ENCODE measurements at places on chromosomes 7 and 10. TPM values are rescaled to one million over a fixed set of nuclear protein-coding genes. Genes with fewer than 3 reads are reported as not detected.

GRCh38 chr7:117312593-117313580 lies 10.0 kb downstream of the WNT2 start:
- DNase-seq: no peak

DNA sequence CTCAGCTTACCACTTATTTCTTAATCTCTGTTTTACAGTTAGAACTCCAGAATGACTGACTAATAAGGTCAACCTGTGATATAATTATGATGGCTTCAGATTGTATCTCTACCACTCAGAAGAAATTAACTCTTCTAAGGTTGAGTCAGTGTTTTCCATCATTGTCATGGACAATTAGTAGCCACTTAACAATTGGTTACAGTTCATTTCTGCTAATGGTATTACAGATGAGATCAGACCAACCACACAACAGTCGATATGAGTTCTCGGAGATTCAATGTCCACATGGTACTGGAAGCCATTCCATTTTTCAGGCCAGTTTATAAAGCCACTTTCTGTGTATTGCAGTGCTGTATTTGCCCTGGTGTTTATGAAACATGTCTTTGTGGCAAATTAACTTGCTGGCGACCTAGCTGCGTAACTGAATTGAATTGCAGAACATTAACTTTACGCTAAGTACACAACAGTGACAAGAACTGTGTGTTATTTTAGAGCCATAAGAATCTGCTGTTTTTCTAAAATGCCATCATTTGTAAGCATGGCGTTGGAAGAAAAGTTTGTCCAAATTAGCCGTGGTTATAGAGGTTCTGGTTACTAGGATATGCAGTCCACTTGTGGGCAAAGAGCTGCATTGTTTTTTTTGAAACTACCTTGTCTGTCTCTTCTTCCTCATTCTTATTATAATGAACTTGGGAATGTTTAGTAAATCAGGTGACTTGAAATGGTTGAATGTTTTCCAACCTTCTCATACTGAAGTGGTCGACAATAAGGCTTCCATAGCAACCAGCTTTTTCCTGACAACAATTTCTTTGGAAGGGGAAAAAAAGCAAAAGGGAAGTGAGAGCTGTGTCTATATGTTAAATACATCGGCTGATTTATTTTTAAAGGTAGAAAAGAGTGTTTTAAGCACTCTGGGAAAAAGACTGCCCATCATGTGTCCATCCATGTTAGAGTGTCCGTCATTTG lies 76.4 kb downstream of the CELF2 start:
- no peak for DNase-seq

DNA sequence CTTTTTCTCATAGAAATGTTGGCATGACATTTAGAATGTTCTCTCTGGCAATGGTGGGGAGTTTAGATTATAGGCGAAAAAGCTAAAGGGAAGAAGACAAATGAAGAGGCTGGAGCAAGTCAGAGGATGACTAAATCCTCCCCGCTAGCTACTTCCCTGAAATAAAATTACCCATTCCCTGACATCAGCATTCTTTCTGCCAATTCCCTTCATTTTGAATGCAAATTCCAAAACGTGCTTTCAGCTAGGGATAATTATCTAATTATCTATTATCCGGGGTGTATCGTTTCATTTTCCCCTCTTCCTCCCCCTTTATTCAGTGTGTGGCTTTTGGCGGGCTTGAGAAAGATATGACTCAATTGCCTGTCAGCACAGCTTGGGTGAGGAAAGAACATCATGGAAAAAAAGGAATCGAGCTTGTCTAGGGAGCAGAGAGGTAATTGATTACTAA lies 672.3 kb downstream of the TNS3 start:
- no peak for DNase-seq

DNA sequence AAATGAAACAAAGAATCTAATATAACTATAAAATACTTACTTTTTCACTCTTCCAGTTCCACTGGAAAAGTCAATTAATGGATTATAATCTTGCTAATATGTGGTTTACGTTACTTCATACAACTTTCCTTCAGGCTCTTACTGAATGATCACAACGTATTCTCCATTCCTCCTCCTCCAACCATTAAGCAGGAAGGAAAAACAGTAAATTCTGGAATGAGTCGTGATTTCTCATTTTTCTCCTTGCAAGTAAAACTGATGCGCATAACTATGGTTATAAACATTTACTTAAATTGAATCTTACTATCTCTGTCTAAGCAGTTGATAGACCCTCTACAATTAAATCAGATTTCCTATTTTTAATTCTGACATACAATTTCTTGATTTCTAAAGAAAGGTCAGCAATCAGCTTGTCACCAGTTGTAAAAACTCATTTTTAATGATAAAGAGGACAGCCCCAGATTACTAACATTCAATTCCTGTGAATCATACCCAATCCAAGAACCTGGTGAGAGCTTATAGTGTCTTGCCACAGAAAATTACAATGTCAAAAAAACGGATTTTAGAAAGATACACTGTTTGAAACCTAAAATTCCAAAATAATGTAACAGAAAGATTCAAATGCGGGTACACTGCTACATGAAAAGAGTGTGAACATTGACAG lies 64.3 kb downstream of the EZH2 start:
- DNase-seq: no peak

GRCh38 chr10:43945094-43945730 lies 296.5 kb upstream of the ZNF32 start:
- DNase-seq: peak; percentile 46

DNA sequence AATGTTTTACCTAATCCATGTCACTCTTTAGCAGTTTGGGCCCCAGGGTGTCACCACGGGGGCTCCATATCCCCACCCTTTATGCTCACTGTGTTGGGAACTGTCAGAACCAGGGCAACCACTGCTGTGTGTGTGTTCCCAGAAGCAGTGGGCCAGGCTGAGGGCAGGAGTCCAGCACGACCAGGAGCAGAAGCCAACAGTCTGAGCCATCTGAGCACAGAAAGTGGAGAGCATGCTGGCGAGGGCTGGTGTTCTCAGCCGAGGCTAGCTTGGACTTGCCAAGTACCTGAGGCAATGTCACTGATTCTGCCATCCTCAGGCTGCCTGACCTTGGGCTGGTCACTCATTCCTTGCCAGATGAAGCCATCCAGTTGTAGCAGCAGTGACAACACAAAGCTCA lies 285.0 kb downstream of the BMPER start:
- DNase-seq: peak; percentile 25

- DNase-seq: no peak
Observed at GRCh38 chr7:134514663-134515062, 12.7 kb upstream of the AKR1B10 start.

GRCh38 chr7:93720106-93720505 lies 145.6 kb upstream of the CALCR start:
- DNase-seq: no peak

DNA sequence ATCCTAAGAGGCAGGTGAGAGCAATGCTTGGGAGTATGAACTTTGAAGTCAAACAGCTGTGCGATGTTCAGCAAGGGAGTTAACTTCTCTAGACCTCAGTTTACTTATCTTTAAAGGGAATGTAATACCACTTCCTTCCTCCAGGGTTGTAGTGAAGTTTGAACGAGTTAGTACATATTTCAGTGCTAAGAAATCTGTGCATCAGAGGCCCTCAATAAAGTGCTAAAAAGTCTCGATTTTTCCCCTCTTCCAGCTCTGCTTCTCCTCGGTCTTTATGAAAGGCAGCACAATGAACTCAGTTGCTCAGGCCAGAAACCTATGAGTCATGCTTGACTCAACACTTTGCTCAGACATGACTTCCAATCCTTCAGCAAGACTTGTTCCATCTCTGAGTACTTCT lies 418.9 kb downstream of the MDFIC start:
- no peak for DNase-seq

DNA sequence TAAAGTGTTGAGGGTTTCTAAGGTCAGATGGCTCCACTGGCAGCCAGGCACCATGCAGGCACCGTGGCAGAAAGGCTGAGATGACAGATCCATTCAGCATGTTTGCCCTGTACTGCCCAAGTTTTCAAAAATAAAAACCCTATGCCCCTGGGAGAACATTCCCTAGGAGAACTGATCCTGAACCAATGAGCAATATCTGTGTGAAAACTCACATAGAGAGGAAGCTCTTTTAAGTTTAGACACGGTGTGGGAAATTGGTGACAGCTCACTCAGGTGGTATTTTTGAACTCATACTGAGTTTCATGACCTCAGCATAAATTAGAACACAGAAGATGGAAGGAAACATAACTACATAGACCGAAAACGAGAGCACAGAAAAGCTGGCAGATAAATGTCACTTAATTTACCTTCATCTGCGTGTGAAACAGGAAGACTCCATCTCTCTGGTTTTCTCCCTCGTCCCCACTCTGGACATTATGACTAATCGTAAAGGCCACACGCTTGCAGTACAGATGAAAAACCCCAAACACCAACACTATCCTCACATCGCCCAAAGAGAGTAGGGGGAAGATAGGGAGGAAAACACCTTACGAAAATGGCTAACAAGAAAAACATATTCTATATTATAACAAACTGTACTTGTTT lies 127.8 kb downstream of the ICA1 start:
- DNase-seq: no peak

DNA sequence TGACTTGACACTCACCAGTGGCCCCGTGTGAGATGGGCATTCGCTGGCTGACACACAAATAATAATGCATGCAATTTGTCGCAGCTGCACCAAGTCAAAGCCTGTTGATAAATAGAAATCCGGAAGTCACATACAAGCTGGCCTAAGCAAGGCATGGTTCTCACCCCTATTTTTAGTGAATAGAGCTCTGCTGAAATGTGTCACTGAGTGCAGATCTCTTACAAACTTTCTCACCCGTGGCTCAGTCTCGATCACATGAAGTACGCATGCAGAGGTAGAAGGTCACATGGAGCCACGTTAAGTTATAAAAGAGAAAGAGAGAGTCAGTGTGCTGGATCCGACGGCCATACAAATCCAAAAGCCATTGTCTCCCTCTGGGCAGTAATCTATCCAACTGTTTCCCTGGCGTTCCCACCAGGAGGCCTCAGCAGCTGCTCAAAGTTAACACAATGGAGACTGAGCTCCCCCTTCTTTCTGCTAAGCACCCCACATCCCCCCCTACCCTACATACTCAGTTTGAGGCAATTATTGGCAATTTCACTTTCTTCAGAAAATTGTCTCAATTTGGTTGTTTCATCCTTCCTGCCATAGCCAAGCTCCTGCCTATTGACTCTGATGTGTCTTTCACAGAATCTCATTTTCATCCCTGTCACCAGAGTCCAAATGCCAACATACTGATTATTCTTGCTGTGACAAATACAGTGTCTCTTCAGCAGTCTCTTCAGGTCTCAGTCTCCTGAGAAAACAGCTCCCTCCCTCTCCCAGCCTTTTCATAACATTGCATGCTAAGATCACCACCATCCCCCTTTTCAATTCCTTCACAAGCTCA lies 473.3 kb upstream of the NRP1 start:
- DNase-seq: no peak

- DNase-seq: no peak
Observed at GRCh38 chr10:79352035-79352877, 5.0 kb downstream of the PPIF start.

DNA sequence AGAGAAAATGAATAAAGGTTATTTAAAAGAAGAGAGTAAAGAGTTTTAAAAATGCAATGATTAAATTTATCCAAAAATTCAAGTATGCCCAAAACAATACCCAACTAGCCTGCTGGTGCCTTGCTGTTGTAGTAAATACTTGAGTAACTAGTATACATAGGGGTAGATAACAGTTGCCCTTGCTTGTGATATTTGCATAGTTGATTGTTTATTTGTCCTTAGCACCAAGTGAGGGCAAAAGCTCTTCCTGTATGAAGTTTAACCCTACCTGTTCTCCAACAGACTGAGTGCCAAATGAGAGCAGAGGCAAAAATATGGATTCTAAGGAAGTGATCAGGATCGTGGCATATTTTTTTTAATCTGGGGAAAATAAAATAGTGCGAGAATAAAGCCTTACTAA lies 85.0 kb downstream of the PTN start:
- DNase-seq: no peak

GRCh38 chr7:4137552-4137951 lies 544.5 kb upstream of the FOXK1 start:
- DNase-seq: no peak

- DNase-seq: peak; percentile 49
Observed at GRCh38 chr7:159028508-159029401, 115.9 kb downstream of the VIPR2 start.

DNA sequence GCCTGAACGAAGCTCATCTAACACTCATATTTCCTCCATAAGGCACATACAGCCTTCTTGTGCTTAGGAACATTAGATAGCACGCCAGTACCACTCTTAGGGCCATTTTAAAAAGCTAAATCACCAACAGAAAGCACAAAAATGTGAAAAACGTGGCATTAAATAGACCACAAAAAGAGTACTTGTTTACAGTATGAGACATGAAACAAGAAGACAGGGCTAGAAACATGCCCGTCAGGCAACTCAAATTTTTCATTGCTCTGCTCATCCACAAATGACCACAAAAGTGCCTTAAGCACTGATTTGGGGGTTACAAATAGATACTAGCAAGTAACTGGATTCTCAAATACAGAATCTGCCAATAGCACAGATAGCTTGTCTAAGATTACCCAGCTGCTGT lies 67.8 kb downstream of the ELMO1 start:
- DNase-seq: no peak

DNA sequence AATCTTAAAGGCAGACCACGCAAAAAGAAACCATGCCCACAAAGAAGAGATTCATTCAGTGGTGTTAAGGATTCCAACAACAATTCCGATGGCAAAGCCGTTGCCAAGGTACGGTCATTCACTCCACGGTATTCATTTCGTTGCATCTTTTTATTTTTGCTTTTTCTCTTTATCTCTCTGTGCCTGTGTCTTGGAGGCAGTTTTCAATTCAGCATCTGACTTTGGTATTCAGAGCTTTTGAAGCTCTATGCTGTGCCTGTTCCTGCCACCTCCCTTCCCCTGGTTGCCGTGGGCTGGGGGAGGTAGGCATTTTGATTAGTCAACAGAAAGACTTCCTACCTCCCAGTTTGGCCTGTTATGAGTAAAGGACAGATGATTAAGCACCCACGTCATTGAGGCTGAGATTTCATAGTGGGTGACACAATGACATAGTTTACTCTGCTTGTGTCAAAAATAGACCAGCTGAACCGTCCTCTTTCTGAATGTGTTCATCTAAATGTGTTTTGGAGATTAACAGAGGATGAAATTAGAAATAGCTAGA lies 149.5 kb downstream of the ARID5B start:
- peak; percentile 66 for DNase-seq

The ADK gene
- polyA plus RNA-seq: 55.5 TPM

The CYP3A4 gene
- polyA plus RNA-seq: not detected

The SCART1 gene
- polyA plus RNA-seq: 0.46 TPM

The TPK1 gene
- polyA plus RNA-seq: 3.2 TPM

The SEPTIN7 gene
- 200 TPM for polyA plus RNA-seq

The PDE1C gene
- polyA plus RNA-seq: 42.9 TPM

The MYO1G gene
- polyA plus RNA-seq: 0.65 TPM

The HKDC1 gene
- polyA plus RNA-seq: 0.14 TPM

The SLC13A4 gene
- 0.91 TPM for polyA plus RNA-seq

The ATOH7 gene
- polyA plus RNA-seq: not detected

The GHITM gene
- polyA plus RNA-seq: 274 TPM

The CNNM1 gene
- not detected for polyA plus RNA-seq

The TMEM273 gene
- 19.5 TPM for polyA plus RNA-seq

The SRRM3 gene
- 10.9 TPM for polyA plus RNA-seq

The ANKRD1 gene
- polyA plus RNA-seq: 9,579 TPM
